Hippocampal formation (tissue), 2 donors: ENCODE measurements at places on chromosomes 13 and 19.

DNA sequence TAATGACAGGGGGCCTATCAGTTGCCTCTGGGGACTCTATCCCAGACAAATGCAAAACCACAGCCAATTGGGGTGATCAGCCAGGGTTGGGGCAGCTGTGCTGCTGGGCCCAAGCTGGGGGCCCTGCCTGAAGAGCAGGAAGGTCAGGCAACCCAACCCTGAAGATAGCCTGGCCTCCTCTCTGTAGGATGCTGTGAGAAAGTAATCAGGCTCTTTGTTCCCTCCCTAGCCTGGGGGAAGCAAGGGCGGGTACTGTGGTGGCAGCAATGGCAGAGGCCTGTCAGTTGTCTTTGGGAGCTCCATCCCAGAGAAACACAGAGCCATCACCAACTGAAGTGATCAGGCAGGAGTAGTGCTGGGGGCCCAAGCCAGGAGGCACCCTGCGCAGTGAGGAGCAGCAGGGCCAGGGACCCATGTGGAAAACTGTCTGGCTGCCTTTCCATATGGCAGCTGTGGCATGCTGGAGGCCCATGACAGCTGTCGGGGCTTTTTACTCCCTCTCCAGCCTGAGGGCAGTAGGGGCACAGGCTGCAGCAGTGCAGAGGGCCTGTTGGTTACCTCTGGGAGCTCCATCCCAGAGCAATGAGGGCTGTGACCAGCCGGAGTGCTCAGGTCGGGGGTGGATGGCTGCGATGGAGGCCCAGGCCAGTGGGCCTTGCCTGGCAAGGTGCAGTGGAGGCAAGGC, 73.6 kb upstream of the ATP12A start:
- no peak for DNase-seq

DNA sequence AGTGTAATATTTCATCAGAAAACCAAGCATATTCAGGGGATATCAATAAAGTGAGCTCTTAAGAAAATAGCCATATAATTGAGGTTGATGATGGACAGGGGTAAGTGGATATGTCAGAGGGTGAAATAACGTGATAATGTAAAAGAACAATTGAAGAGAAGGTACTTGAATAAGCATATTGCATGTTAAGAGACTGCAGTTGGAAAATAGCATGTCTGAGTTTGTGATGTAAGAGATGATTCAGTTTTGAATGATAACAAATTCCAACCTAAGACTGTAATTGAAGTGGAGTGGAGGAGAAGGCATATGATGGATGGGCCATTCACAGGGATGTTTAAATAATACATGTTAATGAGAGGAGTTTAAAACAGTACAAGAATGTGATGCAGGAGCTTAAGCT, 1633.5 kb downstream of the SLITRK1 start:
- DNase-seq = no peak

DNA sequence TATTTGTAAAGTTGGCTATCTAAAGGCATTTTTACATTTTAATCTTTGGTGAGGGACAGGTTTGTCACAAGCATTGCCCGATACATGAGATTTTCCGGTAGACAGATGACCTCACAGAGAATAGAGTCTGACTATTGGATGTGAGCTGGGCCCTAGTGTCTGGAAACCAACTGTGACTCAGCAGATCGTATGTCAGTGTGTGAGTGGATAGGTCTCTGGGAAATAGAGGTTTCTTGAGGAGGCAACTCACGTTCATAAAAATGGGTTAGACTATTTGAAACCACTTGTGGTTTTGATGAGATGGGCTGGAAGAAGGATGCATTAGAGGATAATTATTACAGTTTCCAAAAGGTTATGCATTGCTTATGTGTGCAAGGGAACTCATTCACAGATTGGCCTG, 19.2 kb downstream of the HS6ST3 start:
- DNase-seq = no peak

DNA sequence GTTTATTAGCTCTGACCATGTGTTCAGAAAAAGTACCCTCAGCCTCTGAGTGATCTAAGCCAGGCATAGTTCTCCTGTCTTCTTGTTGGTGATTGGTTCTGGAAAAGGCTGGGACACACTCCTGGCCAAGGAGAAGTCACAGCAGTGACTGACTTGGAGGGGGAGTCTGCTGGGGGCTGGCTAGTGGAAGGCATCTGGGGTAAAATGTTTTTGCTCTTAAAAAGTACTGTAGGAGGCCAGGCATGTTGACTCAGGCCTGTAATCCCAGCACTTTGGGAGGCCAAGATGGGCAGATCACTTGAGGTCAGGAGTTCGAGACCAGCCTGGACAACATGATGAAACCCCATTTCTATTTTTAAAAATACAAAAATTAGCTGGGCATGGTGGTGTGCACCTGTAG, 21.7 kb downstream of the FAM187B start:
- no peak for DNase-seq

- DNase-seq = peak; percentile 89
Measured at GRCh38 chr19:17475541-17476115, 5.3 kb downstream of the SLC27A1 start.

- DNase-seq = peak; percentile 65
Measured at GRCh38 chr13:114063545-114064449, 68.6 kb downstream of the RASA3 start.
